Daoy (cell line): ENCODE measurements at places on chromosomes 5 and 9.
A peak's percentile ranks its signal among the peaks of the same experiment; 100 is the strongest.

DNA sequence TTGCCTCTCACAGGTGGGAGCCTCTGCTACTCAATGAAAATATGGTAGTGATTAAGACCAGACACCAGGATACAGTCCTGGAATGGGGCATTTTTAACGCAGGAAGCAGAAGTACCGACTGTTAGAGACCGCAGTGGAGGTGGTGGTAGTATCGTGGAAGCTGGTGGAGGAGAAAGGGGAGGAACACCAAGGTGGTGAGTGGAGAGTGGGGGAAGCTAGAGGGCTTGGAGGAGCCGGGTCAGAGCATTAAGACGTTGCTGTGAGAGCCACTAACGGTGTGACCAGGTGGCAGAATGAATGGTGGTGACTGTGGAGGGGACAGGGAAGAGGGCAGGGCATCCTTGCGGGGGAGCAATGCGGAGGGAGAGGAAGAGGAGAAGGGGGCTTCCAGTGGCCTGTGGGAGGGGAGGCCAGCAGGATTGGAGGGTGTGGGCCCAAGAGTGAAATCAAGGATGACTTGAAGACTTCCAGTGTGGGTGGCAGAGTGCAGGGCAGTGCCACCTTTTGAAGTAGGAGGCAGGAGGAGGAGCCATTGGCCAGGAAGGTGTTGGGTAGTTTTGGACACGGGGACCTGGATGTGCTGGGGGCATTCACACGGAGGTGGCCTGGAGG lies 1.6 kb upstream of the UBAC1 start:
- no peak for DNase-seq

DNA sequence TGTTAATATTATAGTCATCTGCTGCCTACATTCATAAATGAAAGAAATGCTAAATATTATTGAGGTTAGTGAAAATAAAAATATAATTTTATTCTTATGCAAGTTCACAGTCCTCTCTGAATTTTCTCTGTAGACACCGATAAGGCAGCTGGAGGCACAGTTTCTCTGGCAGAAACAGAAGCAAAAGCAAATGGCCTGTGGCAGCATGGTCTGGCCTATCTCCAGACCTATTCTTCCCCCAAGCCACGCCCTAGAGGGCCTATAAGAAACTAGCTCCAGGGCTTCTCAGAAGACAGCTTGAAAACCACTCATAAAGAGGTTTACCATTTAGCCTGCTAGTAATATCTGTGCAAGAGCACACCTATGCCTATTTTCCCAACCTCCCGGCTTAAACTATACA lies 28.4 kb downstream of the MRPS27 start:
- no peak for DNase-seq

- no peak for DNase-seq
These were observed 213.3 kb downstream of the SEMA6A start for GRCh38 chr5:116361171-116361967.

GRCh38 chr9:108300306-108301287 lies 555.2 kb downstream of the ACTL7B start:
- DNase-seq, result no peak

GRCh38 chr5:154298065-154298464 lies 107.5 kb downstream of the GALNT10 start:
- DNase-seq, result no peak

GRCh38 chr9:114452219-114453165 lies 52.8 kb downstream of the WHRN start:
- no peak for DNase-seq

DNA sequence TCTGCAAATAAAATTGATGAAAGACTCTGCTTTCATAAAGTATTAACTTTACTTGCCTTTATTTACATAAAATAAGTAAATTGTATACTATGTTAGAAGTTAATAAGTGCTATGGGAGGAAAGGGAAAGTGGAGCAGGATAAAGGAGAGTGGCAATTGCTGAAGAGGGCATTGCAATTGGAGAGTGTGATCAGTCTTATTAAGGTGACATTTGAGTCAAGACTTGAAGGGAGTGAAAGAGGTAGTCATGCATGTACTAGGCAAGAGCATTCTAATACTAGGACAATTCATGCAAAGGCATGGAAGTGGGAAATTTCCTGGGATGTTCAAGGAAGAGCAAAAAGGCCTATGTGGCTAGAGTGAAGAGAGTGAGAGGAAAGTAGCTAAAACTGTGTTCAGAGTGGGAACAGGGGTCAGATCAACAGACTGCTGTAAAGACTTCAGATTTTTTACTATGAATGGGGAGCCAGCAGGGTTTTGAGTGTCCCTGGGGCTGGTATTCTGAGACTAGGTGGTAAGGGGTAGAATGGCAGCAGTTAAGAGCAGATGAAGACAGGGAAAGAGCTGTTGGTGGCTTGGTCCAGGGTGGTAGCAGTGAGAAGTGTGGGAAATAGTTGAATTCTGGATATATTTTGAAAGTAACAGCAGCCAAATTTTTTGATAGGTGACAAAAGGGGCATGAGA lies 182.3 kb upstream of the RIOK2 start:
- no peak for DNase-seq

- DNase-seq, result no peak
These were observed 53.7 kb downstream of the KDM4C start for GRCh38 chr9:6811436-6811835.

DNA sequence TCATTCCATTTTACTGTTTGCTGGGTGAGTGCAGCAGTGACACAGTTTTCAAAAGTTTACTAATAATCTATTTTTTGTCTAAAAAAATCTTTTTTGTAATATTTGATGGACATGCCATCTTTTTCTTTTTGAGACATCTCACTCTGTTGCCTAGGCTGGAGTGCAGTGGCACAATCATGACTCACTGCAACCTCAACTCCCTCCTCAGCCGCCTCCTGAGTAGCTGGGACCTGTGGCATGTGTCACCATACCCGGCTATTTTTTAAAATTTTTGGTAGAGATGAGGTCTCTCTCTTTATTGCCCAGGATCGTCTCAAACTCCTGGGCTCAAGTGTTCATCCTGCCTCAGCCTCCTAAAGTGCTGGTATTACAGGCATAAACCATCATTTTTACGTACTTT lies 86.0 kb downstream of the KDM4C start:
- DNase-seq, result peak; percentile 17

DNA sequence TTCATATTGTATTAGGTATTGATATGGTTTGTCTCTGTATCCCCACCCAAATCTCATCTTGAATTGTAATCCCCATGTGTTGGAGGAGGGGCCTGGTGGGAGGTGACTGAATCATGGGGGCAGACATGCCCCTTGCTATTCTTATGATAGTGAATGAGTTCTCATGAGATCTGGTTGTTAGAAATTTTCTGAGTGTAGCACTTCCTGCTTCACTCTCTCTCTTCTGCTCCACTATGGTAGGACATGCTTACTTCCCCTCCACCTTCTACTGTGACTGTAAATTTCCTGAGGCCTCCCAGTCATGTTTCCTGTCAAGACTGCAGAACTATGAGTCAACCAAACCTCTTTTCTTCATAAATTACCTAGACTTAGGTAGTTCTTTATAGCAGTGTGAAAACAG lies 187.4 kb upstream of the SLC24A2 start:
- peak; percentile 4 for DNase-seq

GRCh38 chr5:142235050-142235797 lies 89.6 kb downstream of the SPRY4 start:
- no peak for DNase-seq

DNA sequence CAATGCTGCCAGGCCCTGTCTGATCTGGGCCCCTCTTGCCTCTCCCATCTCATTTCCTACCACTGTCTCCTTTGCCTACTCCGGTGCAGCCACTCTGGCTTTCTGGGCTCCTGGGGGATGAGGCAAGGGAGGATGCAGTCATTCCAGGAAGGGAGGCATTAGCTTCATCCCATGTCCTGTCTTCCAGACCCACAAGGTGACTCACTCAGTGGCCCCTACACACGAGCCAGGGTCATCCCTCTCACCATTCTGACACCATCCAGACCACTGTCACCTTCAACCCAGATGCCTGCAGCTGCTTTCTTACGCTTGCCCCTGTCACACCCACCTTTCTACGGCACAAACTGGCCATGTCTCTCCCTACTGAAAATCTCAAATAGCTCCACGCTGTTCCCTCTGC lies 19.1 kb downstream of the ACSL6 start:
- no peak for DNase-seq

GRCh38 chr9:87557996-87558395 lies 60.3 kb downstream of the DAPK1 start:
- DNase-seq, result peak; percentile 69

- DNase-seq, result peak; percentile 65
These were observed 111.1 kb downstream of the RGS3 start for GRCh38 chr9:113574441-113575262.

GRCh38 chr9:7266911-7267595 lies 509.3 kb downstream of the KDM4C start:
- no peak for DNase-seq

DNA sequence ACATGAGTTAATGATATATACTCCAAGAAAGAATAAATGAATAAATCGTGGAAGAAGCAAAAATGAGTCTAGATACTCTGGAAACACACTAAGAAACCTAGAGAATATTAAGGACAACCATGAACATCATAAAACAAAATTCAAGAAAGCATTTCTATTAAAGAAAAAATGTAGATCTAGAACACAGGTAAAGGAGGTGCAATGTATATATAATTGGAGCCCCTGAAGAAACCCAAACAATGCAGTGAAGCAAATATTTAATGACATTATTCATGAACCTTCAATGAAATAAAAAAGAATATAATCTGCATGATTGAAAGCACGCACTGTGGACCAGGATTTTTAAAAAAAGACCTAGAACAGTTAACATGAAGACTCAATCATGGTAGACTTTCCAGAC lies 150.1 kb downstream of the ATPSCKMT start:
- no peak for DNase-seq

- DNase-seq, result peak; percentile 70
These were observed 81.4 kb downstream of the SPATA31C2 start for GRCh38 chr9:88056876-88057275.

DNA sequence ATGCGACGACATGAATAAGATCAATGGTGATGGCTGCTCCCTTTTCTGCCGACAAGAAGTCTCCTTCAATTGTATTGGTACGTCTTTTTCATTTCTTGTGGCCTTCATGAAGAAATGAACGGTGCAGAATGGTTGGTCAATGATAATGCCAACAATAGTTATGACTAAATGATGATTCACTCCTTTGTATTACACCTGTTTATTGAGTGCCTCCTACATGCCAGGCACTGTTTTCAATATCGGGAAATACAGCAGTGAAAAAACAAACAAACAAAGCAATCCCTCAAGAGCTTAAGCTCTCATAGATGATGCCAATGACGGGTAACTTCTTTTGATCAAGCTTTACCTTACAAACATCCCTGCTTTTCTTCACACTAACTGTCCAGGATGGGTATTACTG lies 117.7 kb downstream of the PAPPA start:
- no peak for DNase-seq

GRCh38 chr5:76269259-76269931 lies 133.7 kb upstream of the IQGAP2 start:
- DNase-seq, result peak; percentile 30

DNA sequence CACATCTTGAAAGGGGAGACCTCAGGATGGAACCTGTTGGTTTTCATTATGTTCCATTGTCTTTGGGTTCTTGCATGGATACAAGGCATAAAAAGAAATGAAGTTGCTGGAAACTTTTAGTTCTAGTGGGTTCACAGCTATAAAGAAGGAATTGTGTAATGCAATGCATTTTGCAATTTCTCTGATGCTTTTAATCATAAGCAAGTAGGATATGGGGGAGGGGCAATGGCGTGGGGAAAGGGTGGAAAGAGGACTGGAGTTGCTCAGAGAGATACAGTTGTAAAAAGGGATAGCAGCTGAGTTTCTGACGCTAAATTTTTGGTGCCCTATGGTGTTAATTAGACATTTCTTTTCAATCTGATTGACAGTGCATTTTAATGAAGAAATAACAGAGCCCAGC lies 88.6 kb upstream of the FANCC start:
- no peak for DNase-seq

DNA sequence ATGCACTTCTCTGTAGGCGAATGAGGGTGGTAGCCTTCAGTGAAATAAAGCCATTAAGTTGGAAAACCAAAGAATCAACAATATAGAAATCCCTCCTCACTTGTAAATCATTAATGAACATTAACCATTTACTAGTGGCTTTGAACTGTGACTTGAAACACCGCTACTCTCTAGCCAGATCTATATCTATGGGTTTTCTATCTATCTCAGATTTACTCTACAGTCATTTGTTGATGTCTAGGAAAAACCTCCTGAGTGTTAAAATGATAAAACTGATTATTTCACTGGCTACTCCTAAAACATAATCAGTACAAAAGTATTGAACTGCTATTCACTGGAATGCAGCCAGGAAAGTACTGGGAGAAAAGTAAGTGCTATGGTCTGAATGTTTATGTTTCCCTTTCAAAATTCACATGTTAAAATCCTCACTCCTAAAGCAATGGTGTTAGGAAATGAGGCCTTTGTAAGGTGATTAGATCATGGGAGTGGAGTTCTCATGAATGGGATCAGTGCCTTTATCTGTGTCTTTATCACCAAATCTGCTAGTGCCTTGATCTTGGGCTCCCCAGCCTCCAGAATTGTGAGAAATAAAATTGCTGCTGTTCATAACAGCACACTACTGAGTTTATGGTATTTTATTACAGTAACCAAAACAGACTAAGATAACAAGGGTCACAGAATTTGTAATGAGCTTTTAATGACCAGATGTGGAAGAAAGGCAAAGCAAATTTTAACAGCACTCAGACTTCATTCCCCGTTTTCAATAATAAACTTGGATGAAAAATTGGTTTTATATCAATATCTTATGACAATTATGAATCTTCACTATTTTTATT lies 8.6 kb upstream of the OXCT1 start:
- no peak for DNase-seq

DNA sequence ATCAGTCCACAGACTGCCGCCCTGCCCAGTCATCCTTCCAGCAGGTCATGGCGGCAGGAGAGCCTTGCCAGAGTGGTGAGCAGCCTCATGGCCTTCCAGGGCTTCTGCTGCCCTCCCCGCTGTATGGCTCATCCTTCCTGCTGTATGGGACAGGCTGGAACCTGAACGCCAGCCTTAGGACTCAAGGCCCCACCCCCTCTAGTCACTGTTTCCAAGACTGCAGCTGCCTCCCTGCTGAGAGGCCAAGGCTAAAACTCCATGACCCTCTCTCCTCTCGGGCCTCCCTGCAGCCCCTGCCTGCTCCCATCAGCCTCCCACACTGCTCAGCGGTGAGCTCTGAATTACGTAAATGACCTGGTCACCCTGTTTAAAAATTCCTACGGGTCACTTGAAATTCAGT lies 227.5 kb downstream of the AGTPBP1 start:
- no peak for DNase-seq

GRCh38 chr9:125659954-125660353 lies 47.1 kb downstream of the MAPKAP1 start:
- DNase-seq, result peak; percentile 76

DNA sequence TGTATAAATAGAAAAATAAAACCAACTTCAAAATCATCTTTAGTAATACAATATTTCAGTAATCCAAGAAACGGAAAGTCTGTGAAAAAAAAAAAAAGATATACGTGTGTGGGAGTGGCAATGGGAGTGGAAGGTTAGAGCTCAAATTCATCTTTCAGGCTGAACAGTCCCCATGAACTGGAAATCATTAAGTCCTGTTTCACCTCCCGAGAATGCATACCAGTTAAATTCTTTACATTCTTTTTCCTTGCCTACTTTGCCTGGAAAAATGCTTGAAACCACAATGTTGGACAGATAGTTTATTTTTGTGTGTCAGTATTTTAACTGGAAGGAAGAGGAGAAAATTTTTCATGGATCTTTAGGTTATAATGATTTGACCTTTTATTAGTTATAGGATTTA lies 166.8 kb downstream of the MUSK start:
- DNase-seq, result peak; percentile 89
